ENCODE measurements at places on chromosomes 4 and X.

DNA sequence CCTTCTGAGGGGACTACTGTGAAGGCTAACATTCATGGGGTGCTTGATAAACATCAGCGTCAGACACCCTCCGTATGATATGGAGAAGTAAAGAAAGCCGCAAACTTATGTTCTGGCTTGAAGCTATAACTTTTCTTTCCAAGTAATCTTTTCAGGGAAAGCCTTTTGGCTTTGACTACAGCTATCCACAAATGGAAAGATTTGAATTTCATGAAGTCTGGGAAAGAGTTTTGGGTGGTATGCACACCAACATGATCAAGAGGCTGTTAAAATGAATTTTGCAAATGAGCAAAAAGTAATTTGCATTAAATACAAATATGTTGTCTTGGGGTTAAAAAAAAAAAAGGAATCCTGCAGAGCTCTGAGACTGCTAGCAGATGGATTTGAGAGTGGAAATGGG is 114.8 kb upstream of the LIMCH1 start:
- no peak for DNase-seq

DNA sequence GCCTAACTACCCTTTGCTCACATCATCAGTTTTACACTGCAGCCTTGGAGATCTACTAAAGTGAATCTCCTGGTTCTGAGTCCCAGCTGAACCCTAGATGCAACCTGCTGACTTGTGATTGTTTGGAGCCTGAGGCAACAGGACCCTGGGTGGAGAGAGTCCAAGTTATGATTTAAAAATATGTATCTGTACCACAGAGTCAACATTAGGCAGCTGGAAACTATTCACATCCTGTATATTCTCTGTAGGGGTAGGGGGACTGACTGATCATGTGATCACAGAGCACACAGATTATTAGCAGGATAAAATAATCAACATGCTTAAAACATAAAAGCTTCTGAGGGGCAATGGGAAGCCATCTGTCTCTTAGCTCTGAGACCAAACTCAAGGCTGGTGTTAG is 52.1 kb downstream of the CT47B1 start:
- DNase-seq, result no peak

DNA sequence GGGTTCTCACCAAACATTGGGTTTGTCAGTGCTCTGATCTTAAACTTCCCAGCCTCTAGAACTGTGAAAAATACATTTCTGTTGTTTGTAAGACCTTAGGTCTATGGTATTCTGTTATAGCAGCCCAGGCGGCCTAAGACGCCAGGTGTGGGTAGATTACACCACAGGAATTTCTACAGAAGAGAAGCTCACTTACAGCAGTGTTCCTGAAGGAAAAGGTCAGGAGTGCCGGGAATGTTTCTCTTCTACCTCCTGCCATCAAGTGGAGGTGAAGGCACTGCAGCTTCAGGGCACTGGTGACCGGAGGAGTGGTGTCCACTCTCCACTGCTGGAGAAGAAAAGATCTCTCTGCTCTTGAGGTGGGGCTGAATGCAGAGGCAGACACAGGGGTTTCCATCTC is 45.7 kb downstream of the FHDC1 start:
- no peak for DNase-seq

GRCh38 chrX:14356401-14356800 is 172.9 kb upstream of the GLRA2 start:
- DNase-seq, result no peak

Measured in coronary artery (tissue), 2 donors.